ENCODE measurements at places on chromosomes 6 and 20.

- no peak for DNase-seq
Measured at GRCh38 chr6:28953585-28954258, 29.9 kb upstream of the TRIM27 start.

DNA sequence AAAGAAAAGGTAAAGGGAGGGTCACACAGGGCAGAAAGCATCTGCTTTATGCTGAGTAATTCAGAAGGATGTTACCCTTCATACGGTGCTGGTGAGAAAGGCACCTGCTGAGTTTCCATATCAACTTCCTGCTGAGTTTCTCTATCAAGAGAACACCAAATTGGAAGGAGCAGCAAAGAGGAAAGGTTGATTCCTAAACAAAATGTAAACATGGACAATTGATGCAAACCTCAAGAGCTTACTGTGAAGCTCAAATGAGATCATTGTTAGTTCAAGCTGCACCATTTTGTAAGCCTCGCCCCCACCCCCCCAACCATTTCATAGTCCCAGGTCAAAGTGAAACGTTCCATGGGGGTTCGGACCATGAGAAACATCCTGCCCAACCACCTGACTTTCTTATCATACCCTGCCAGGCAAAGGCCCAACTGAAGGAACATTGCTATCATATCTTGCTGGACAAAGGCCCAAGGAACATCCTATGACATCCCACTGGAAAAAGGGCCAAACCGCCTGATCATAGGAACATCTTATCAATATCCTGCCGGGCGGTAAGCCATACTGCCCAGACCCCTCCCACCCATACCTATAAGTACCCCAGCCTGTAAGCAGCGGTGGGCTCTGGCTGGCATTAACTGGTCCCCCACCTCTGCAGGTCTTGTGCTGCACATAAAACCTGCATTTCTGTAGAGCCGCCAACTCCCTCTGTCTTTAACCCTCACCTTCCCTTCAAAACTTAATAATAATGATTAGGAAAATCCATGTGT, 171.6 kb downstream of the UBE3D start:
- DNase-seq: no peak

DNA sequence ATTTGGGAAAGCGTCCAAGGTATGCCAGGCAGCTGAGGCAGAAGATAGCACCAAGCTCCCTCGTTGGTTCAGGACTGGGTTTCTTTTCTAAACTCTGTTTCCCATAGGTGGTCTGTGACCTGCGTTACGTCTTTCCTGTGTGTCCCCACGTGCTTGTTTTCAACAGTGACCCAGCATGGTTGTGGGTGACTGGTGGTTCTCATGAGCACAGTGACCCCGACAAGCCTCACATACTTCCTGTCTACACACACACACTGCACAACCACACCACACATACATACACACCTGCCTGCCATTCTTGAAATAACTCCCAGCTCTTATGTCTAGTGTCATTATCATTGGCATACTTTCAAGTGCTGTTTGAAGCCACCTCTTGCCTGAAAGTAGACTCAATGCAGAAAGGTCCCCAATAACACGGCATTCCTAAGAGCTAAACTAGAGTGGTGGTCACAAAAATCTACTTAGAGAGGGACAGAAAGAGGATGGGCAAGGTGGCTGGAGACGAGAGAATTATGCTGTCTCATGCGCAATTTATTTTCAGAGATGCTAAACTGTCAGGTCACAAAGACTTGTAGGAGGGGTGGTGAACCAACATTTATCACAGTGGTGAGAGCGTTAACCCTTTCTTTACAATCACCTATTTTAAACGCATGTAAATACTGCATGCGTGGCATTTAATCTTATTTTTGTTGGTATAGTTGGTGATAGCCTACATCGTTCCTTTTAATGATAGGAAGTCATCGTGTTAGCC, 66.7 kb downstream of the GCNT2 start:
- DNase-seq: no peak

DNA sequence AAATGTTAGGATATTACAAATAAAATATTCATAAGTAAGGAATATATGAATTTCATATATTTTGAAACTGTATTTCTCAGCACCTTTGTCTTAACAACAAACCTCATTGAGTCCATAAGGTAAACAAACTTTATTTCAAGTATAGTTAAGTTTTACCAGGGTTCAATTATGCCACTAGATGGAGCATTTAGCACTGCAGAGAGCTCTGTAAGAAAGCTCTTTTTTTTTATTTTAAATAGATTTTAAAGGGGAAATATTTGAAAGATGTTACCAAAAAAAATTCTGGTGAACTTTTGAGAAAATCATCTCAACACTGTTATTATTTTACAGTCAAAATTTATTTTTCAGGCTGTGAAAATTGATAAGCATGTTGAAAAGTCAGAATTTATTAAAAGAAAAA, 955.2 kb upstream of the EYS start:
- DNase-seq: no peak

GRCh38 chr6:42787063-42787472, 5.2 kb downstream of the BICRAL start:
- no peak for DNase-seq

GRCh38 chr6:14386668-14387067, 269.1 kb downstream of the CD83 start:
- no peak for DNase-seq

DNA sequence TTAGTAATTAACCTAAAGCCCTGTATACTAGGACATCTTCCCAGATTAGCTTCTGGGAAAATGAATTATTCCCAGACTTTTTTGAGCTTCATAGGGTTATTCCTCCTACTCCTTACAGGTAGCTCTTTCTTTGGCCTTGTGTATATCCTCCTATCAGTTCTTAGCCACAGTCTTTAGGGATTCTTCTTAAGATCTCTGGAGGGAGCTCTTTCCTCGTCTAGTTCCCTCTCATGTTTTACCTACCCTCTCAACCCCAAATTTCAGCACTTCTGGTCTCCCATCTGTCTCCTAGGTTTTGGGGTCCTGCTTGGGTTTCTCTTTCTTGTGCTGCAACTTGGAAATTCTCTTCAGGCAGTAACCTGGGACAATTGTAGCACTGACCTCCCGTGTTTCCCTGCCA, 46.4 kb upstream of the SLC35B3 start:
- DNase-seq: no peak

DNA sequence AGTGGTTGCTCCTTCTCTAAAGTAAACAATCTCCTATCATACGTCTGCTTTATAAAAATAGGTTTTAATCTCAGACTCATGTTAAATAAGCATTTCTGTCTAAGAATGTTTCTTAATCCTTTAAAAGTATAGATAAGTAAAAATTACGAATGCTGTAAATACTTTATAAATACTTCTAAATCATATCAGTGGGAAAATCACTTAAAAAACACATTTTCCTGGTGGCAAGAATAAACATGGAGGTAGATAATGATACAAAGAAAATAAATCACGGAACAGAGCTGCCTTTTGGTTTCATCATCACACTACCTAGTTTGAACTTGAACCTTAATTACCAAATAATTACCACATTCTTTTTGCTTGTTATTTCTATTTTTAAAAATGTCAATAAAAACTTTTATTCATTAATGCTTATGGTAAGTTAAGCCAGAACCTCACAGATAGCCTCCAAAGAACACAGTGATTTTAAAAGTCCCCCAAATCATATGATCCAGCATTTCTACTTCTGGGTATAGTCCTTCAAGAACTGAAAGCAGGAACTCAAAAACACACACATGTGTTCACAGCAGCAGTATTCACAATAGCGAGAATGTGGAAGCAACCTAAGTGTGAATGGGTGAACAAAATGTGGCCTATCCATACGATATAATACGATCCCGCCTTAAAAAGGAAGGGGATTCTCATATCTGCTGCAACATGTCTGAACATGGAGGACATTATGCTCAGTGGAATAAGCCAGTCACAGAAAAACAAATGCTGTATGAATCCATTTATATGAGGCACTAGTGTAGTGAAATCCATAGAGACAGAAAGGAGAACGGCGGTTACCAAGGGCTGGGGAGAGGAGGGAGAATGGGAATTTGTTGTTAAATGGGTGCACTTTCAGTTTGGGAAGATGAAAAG, 72.4 kb downstream of the SLC22A23 start:
- DNase-seq: no peak

- no peak for DNase-seq
Measured at GRCh38 chr6:33156561-33156960, 35.7 kb downstream of the COL11A2 start.

DNA sequence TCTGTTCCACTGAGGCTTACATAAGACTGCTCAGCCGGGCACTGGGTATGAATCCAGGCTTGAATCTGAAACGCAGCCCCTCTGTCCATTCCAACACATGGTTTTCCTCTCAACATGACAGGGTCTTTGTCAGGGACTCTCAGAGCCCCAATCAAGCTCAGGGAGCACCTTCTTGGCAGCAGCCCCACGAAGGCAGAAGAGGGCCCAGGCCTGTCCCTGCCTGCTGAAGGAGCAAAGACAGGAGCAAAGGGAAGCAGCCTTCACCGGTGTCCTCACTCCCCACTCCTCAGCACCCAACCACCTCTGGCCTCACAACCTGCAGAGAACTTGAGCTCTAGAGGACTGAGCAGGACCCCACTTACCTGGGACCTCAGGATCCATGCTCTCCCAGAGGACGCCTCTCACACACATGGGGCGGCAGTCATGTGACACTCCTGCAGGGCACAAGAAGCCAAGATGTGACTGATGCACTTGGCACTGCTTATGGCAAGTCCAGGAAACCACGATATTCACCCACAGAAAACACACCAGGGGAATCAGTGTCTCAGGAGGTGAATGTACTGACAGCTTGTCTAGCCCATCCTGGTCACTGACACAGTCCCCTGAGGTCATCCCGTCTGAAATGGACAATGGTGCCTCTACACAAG, 4.3 kb downstream of the SNHG17 start:
- DNase-seq: no peak

DNA sequence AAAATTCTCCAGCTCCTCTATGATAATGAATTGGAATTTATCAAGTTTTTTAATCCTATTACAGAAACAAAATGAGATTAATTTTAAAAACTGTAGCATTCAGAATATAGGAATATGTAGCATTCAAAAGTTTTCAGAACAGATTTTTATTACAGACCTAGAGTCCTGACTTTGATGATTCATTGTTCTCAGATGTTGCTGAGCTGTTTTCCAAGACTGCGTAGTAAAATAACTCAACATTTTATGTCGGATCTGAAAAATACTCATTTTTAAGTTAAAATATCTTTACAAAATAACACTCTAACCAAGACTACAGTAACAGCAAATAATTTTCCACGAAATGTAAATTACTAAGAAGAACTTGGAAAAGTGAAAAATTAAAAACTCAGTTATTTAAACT, 67.1 kb downstream of the SYCP2 start:
- no peak for DNase-seq

DNA sequence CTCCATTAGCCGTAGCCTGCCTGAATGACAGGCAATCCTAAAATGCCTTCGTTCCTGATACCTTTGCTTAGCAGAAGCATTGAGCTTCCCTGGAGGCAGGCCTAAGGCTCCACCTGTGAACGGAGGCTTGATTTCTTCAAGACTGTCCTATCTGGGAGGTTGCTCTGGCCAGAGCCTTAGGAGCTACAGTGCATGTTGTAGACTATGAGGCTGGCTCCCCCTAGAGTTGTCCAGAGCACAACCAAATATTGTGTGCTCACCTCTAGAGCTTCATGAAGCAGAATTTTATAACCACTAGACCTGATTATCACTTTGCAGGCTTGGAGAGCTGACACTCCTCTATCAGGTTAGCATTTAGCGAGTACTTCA, 217.8 kb downstream of the MAFB start:
- DNase-seq: no peak

GRCh38 chr6:21312118-21312517, 281.4 kb upstream of the SOX4 start:
- DNase-seq: no peak

- DNase-seq: no peak
Measured at GRCh38 chr20:7977709-7978108, 37.5 kb upstream of the HAO1 start.
